ENCODE measurements at places on chromosomes 2 and 18.

- no peak for DNase-seq
Measured at GRCh38 chr2:43131890-43132682, 94.3 kb downstream of the ZFP36L2 start.

DNA sequence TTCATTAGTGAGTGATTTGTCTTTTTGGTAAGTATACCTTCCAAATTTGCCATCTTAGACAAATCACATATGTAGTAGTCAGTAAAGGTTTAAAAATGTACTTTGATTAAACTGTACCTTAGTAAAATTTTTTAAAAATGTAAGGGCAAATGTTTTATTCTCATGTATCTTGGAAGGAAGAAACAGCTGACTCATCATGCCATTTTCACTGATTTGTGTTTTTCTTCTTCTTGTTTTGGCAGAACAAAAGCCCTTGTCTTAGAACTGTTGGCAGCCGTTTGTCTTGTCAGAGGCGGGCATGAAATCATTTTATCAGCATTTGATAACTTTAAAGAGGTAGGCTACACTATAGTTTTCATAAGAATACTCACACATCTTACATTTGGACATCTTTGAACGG is 136.5 kb downstream of the PRPF40A start:
- DNase-seq, result no peak

- DNase-seq, result no peak
Measured at GRCh38 chr18:9825571-9826073, 60.2 kb upstream of the TXNDC2 start.

GRCh38 chr2:105859694-105859951 is 114.9 kb downstream of the NCK2 start:
- DNase-seq, result no peak

GRCh38 chr2:19048593-19049266 is 309.7 kb downstream of the OSR1 start:
- DNase-seq, result no peak

DNA sequence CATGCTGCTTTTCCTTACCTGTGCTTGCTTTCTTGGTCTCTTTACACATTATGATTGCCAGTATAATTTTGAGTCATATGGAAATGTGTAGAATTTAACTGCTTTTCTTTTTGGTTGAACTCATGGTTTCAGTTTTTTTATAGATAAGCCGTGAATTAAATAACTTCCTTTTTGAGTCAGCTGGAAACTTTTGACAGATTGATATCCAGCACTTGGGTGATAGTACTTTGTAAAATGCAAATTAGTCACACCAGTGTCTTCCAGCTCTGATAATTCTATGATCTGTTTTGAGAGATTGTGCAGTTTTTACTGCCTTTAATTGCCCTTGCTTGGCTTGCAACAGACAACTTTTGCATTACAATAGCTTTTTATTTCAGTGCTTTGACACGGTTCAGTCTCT is 86.4 kb downstream of the NCOA1 start:
- no peak for DNase-seq

DNA sequence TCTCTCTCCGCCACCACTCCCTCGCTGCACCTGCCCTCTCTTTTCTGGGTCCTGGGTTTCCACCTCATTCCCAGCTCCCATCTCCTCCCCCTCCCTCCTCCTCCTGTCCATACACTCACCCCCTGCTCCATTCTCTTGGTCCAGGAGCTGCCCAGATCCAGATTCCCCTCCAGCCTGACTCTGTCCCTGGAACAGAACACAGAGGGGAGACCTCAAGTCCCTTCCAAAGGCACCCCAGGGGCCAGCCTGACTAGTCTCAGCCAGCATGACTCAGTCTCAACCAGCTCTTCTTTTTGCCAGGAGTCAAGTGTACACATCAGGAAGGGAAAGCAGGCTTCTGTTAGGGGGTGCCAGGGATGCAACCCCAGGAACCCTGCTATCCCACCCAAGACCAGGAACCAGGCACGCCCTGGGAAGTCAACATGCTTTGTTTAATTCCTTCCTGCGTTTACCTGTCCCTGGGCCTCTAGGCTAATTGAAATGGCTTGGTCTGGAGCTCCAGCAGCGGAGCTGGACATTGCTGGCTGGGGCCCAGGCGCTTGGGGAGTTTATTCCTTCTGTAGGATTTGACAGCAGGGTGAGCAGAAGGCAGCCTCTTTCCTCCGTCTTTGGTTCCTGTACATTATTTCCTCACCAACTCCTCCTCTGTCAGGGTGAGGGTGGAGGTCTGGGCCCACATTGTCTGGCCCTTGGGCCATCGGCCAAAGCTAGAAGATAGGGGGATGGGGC is 28.4 kb upstream of the SELENOI start:
- DNase-seq, result no peak

DNA sequence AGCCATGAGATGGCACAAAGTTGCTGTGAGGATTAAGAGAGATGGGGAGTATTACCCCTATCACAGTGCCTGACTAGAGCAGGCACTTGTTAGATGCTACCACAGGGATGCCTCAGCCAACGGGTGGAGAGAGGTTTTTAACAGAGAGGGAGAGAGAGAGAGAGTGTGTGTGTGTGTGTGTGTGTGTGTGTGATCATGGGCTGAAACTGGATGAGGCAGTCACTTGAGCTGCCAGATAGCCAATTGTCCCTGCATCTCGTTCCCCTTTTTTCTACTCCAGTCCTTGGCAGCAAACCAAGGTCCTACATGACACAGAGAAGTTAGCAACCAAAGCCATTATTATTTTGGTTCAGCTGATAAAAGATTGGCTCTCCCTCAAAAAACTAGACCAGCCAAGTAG is 3.0 kb downstream of the CD8A start:
- DNase-seq, result no peak

DNA sequence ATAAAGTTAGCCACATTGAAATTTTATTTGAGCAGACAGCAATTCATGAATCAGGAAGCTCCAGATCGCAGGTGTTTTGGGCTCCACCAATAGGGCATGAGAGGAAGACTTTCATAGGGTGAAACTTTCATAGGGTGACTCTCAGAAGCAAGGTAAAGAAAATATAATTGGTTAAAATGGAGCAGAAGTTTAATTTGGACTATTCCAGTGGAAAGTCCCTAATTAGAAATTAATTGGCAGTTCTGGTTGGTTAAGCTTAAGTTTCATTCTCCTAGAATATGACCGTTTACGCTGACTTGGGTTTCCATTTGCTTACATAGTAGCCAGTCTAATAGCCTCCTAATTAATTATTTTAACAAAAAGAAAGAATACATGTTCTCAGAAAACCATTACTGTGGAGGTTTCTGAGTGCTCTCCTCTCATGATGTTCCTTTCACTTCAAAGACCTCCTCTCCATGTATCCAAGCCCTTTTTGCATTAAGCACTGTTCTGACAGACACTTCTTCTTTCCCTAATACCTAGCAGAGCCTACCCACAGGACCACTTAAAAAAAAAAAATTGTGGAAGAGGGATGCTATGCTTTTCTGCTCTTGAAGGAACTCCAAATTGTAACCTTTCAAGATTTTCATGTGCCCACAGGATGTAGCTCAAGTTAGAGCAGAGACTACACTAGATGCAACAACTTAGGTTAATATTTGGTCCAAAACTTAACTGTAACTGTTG is 99.1 kb downstream of the MREG start:
- no peak for DNase-seq

- no peak for DNase-seq
Measured at GRCh38 chr2:199460101-199460671, 2.4 kb upstream of the SATB2 start.

DNA sequence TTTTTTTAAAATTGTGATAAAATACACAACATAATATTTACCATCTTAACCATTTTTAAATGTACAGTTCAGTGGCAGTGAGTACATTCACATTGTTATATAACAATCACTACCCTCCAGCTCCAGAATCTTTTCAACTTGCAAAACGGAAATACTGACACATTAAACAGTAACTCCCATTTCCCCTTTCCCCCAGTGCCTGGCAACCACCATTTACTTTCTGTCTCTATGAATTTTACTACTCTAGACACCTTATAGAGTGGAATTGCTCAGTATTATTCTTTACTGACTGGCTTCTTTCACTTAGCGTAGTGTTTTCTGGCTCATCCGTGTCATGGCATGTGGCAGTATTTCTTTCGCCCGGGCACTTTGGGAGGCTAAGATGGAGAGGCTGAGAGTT is 32.6 kb downstream of the FASTKD2 start:
- DNase-seq, result no peak

- DNase-seq, result no peak
Measured at GRCh38 chr2:230872968-230873660, 8.4 kb downstream of the ITM2C start.

- DNase-seq, result no peak
Measured at GRCh38 chr2:59986511-59986910, 566.9 kb downstream of the BCL11A start.

DNA sequence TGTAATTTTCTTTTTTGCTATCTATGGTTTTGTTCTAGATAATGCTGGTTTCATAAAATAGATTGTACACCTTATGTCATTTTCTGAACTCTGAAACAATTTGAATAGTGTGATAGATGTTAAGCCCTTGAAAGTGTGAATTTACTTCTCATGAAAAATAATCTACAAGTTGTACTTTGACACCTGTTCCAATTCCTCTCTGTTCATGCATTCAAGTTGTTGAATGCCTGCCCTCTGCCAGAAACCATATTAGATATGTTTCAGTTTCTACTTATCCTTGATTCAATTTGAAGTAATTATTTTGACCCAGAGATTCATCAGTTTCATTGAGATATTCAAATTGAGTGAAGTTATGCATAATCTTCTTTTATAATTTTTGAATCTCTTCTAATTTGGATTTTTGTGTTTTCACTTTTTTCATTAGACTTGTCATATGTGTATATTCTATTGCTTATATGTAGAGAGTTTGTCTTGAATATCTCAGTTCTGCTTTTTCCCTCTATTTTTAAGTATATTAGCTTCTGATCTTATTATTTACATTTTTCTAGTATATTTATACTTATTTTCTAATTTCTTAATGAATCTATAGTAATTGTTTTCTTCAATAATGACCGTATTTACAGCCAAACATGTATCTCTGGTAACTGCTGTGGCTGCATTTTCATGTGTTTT is 143.3 kb upstream of the TACR1 start:
- no peak for DNase-seq

GRCh38 chr2:55168221-55169154 is 63.6 kb downstream of the CLHC1 start:
- DNase-seq, result peak; percentile 58

GRCh38 chr2:43238813-43239212 is 12.4 kb upstream of the ZFP36L2 start:
- DNase-seq, result no peak

DNA sequence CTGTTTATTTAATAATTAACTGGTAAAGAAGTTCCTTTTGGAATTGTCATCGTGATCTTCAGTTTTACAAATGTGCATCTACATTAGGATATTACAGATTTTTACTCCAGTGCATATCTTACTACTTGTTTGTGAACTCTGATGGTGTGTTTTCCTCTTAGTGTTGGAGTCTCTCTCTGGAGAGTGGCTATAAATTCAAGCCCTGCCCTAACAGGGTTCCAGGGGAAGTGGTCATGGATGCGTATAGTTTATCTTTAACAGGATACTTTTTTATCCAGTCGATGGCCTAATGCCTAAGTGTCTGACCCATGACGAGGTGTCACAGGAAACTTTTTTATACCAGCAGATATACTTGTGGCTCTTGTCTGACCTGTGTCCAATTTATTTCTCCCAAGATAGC is 75.4 kb downstream of the CHN1 start:
- DNase-seq, result no peak

GRCh38 chr2:207833251-207833751 is 63.6 kb upstream of the FZD5 start:
- no peak for DNase-seq

- DNase-seq, result no peak
Measured at GRCh38 chr2:172204309-172204708, 101.6 kb upstream of the DLX2 start.

- DNase-seq, result no peak
Measured at GRCh38 chr2:136135921-136136906, 18.3 kb upstream of the CXCR4 start.

DNA sequence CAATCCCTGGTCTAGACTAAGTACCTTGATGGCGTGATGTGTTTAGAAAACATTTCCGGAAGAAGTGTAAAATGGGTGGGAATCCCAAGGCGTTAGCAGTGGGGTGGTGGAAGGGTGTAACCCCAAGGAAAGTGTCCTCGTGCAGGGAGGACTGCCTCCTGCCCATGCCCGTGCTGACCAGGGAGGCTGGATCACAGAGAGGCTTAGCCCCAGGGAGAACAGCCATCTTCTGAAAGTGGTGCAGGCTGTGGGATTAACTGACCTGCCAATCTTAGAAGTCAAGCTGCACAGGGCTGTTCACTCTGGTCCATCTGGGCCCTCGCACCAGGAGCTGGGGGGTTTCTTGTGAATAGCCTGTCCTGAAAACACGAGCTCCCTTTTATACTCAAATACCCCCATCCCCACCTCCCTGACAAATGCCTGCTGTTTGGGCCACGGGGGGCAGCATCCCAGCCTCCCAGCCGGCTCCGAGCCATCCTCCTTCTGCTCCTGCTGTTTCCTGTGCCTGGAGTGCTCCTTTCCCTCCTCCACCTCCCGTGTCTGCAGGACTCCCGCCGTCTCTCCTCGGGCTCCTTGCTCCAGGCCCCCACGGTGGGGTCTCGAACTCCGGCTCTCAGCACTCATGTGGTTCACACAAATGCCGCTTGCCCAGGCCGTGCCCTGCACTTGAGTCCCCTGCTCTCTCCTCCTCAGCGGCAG is 52.1 kb upstream of the PXDN start:
- no peak for DNase-seq

Measured in SK-N-DZ (cell line).